ENCODE measurements at places on chromosomes 6 and 20.
A peak's percentile ranks its signal among the peaks of the same experiment; 100 is the strongest.

DNA sequence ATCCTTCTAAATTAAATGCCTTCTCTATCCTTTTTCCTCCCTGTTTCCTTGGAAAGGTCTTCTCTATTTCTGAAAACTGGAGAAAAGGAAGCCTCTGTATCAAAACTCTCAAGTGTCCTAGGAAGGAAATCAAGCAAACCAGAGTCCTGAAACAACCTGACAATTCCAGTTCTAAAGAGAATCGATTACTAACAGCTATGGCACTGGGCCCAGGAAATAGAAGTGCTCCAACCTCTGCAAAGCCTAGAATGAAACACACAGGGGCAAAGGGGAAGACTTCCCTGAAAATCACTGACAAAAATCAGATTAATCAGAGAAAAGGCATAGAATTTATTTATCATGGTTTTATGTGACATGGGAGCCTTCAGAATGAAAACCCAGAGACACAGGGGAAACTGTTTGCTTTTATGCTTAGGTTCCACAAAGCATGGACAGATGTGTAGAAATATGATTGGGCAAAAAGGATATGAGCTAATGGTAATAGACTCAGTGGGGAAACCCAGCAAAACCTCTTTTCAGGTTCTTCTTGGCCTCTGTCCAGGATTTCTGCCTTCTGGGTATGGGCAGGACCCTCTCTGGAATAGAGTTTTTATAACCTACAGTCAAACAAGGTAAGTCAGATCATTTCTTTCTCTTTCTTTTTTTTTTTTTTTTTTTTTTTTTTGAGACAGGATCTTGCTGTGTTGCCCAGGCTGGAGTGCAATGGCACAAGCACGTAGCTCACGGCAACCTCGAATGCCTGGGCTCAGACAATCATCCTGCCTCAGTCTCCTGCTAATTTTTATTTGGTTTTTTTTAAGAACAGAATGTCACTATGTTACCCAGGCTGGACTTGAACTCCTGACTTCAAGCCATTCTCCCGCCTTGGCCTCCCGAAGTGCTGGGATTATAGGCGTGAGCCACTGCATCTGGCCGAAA is 91.7 kb downstream of the CD24 start:
- DNase-seq, result no peak

DNA sequence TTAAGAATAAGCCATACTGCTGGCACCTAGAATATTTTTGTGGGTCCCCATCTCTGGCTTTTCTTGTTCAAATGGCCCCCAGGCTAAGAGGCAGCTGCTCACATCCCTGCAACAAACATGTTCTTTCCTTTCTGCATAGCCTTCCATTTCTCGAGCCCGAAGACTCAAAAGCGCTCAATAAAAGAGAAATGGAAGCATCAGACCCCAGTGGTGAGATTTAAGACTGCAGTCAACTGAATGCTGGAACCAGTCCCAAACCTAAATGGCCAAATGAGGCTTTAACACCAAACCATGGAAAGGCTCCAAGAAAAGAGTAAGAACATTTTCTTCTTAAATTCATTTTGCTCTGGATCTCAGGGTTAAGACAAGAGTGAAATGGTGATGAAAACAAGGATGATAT is 122.1 kb upstream of the TRAF3IP2 start:
- DNase-seq, result no peak

GRCh38 chr20:3896302-3896701 is 7.1 kb downstream of the PANK2 start:
- no peak for DNase-seq

DNA sequence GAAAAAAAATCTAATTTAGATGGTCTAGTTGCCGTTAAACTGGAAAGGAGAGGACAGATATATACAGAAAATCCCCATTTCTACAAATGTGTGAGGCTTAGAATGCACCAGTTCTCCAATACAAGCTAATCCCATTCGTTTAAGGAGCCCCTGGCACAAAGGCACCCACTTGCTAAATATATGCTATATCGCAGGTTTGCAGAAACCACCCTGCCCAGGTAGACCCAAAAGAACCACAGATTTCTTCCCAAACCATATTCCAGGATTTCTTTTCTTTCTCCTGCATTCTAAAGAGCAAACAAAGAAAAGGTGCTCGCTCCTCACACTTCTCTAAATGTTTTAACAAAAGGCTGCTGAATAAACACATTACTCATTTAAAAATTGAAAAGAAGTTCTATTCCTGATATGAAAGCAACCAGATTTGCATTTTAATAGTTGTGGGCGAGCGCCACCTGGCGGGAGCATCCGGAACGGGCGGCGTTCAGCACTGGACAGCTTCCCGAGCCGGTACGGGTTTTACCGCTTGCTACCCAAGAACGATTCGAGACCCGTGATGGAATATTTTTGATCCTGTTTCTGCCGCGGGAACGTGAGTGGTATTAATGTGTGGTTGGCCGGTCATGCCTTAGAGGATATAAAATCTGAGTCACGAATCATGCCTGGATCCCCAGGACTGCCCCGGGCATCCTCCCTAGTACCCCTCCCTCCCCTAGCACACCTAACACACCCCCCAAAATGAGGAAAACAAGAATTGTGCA is 2.1 kb downstream of the PTPRT start:
- peak; percentile 6 for DNase-seq

DNA sequence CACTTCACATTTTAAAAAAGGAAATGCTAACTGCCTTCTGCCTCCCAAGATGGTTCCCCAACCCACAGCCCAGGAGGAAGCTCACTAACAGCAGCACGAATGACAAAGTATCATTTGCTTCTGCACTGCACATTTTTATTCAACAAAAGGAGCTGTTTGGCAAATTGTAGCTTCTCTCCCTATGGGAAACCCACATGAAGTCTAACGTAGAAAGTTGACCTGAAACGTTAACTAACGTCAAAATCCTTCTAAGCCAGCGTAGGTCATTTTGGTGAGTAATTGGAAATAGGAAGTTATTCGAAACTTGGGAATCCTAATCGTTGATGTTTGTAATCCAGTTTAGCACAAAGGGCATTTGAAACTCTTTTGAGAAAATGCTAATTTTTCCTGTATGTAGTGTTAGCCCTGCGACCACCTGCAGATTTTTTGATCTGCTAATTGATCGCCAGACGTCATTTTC is 2.9 kb downstream of the SALL4 start:
- no peak for DNase-seq

GRCh38 chr6:136547336-136547735 is 2.9 kb downstream of the MAP7 start:
- DNase-seq, result no peak

DNA sequence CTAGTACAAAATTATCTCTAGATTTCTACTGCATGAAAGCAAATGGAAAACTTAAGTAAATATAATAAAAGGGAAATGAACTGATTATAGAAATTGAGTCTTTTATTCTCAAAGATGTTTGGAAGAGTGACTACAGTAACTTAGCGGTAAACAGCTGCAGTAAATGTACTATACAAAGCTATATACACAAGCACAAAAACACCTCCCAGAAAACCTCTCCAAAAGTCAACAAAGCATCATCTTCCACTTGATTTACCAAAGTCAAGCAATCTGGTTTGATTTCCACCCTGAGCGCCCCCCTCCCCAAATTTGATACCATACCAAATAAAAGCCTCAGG is 142.1 kb upstream of the SHLD1 start:
- no peak for DNase-seq

- DNase-seq, result no peak
Measured at GRCh38 chr20:47269309-47270165, 87.0 kb downstream of the ZMYND8 start.

- no peak for DNase-seq
Measured at GRCh38 chr20:46058599-46059281, 29.7 kb downstream of the SLC12A5 start.

DNA sequence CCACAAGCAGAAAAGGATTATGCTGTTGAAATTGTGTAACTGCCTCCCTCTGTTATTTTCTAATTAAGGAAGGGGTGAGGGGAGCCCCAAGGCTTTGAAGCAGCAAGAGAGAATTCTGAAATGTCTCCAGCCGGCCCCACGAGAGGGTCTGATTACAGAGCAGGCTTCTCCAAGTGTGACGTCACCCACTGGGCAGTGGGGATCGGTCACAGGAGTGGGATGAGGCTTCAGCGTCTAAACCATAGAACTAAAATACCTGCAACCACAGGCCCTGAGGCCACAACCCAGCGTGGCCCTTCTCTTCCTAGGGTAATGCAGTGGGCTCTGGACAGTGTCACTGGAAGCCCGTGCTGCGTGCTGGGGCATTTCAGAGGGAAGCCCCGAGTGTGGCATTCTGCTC is 38.6 kb upstream of the APCDD1L start:
- DNase-seq, result peak; percentile 75

DNA sequence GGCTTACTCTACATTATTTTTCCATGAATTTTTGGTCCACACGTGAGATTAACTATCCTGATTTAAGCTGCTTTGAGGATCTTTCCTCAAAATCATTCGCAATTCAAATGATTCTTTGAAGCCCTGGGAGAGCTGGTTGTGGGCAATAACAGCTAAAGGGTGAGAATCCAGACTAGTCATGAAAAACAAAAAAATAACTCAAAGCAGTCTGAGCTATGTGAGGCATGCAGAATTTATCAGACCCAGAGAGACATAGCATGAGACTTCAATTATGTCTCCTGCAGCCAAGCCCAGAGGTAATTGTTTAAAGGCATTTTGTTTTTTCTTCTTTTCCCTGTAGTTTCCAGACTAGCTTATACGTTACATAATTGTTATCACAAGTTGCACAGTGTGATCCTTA is 517.3 kb upstream of the PTCHD4 start:
- DNase-seq, result no peak

- DNase-seq, result peak; percentile 33
Measured at GRCh38 chr6:136613477-136613876, 63.3 kb upstream of the MAP7 start.

- DNase-seq, result no peak
Measured at GRCh38 chr6:26131618-26132017, 44.4 kb downstream of the HFE start.

GRCh38 chr6:38378801-38379200 is 260.9 kb downstream of the BTBD9 start:
- no peak for DNase-seq

GRCh38 chr6:14622085-14622484 is 504.5 kb downstream of the CD83 start:
- DNase-seq, result no peak

DNA sequence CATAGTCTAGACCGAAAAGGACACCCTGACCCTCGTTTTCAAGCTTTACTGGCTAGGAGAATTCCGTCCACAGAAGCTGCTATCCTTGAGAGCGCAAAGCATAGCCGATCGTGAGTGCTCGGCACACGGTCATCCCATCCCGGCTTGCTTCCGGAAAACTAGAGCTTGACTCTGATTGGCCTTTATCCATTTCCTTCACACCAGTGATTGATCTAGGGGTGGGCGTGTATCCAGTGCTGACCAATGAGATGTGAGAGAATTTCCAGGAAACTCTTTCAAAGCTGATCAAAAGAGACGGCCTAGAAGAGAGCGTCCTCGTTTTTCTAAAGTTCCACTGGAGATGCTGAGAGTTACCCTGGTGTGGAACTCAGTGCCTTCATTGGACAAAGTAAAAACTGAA is 41.0 kb upstream of the NFATC2 start:
- DNase-seq, result no peak

DNA sequence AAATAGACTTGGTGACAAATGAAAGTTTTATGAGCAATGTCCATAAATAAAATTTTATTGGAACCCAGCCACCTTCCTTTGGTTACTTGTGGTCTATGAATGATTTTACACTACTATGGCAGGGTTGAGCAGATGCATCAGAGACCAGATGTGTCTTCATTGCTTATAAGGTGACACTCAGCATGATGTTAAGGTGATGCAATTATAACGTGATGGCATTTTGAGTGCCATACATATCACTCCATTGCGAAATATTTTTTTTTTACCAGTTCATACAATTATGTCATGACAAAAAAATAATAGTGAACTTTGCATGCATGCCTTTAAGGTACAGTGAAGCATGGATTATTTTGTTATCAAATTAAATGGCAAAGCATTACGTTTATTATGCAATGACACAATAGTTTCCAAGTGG is 96.0 kb downstream of the ADTRP start:
- no peak for DNase-seq

GRCh38 chr6:38617856-38618255 is 21.9 kb downstream of the BTBD9 start:
- no peak for DNase-seq

DNA sequence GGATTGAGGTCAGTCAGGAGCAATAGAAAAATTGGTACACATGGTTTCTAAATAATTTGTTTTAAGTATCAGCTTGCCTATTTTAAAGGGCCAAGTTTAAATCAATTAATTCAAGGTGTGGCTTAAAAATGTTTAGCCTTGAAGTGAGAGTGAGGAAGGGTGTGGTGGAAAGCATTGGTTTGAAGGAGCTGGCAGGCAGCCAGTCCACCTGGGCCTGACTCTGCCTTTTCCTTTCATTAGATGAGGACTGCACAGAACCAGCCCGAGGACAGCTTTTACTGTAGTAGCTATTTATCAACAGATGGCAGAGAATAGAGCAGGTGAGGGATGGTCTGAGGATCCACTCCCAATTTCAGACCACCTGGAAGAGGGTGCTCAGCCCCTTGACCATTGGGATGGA is 42.4 kb downstream of the DHX35 start:
- DNase-seq, result no peak

DNA sequence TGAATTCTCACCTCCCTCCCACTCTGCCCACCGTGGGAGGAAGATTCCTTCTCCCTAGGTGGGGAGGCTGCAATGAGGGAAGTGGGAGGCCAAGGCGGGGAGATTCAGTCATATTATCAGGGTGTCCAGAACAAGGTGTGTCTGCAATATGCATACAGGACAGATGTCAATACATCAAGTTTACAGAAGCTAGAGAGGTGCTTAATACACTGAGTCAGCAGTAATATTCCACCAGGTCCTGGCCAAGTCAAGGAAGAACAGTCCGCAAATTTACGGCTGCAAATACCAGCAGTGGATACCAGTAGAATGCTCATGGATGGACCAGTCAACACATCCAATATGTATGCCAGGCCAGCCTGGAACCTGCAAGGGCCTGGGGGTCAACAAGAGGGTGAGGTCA is 119.0 kb downstream of the MCHR2 start:
- DNase-seq, result no peak

DNA sequence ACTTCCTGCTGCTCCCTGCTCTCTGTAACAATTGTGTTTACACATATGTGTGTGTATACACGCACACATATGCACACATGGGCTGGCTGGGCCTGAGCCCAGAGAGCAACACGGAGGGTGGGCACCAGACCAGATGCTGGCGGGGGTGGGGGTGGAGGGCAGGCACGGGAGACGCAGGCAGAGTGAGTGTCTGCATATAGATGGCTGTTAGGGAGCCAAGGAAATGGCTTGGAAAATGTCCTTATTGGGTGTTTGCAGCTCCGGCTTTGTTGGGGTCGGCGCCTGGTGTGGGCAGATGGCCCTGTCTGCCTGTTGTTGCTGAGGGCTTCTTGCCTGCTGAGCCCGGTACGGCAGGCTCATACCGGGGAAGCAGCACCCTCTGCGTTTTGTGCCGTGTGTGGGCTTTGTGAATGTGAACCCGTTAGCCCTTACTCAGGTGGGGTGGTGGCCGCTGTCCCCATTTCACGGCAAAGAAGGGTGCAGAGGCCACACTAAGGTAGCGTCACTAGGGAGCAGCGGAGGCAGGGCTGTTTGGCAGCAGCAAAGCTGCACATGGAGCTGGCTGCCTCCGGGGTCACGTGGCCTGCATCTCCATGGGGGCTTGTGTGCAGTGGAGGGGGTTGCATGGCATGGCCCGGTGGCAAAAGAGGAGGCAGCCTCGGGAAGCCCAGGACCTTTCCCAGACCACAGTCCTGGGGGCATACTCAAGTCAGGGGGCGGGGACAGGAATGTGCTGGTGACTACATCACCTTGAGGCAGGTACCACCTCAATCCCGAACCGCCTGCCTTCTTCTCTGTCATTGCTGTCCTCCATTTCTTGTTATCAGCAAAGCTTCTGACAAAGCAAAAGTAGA is 47.4 kb upstream of the SRF start:
- no peak for DNase-seq
